ENCODE measurements at places on chromosomes 1 and 21.

GRCh38 chr21:35585878-35586277 is 474.4 kb downstream of the SETD4 start:
- no peak for DNase-seq

DNA sequence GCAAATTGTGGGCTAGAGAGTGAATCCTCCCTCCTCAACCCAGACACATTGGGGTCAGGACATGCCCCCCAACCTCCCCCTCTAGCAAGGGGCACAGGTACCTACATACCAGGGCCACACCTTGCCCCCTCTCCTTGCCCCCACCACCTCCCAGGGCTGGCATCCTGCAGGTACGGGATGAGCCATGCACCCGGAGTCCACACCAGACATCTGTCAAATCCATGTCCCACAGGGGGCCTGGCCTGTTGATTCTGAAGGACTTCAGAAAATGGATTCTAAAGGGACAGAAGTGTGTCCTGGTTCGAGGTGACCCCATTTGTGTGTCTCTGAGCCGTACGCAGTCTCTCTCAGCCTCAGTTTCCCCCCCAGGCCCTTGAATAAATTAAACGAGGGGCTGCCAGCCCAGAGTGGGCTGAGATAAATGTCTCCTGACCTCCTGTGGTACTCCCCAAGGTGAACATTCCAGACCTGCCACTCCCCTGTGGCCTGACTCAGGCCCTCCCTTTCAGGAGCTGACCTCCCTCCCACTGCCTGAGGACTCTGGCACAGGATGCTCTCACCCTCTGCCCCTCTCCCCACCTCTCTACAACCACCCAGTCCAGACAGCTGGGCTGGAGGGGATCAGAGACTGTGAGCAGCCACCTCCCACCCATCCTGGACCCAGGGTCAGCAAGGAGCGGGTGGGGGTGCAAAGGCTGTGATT is 94.5 kb downstream of the EPHB2 start:
- DNase-seq, result no peak

GRCh38 chr1:197948926-197949899 is 32.0 kb downstream of the LHX9 start:
- no peak for DNase-seq

DNA sequence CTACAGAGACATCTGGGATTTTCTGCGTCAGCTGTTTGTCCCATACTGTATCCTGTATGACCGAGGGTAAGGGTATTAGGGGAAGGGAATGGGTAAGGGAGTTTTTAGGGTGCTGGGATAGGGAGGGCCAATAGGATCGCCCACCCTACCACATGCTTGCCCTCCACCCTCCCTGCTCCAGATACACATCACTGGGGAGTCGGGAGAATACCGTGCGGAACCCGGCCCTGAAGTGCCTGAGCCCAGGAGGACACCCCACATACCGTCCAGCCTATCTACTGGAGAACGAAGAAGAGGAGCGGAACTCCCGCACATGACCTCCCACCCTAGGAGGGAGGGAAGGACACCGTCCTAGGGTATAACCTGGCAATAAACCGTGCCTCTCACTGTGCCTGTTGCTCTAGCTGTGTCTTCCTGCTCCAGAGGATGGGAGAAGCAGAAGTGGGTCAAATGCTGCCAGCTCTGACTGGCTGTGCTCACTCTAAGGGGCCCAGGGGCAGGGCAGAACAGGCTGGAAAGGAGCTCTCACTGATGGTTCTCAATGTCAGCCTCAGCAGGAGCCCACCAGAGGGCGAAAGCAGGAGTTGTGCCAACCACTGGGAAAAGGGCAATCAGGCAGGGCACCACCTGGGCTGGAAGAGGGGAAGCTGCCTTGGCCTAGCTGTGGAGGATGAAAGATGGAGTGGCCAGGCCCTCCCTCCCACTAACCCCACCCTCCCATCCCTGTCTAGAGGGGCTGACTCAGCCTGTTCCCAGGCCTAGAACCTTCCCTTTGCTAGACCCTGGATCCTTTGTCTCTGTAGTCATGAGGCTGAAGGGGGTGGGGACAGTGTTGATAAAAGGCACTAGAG is 440 bp upstream of the LENEP start:
- DNase-seq, result no peak

DNA sequence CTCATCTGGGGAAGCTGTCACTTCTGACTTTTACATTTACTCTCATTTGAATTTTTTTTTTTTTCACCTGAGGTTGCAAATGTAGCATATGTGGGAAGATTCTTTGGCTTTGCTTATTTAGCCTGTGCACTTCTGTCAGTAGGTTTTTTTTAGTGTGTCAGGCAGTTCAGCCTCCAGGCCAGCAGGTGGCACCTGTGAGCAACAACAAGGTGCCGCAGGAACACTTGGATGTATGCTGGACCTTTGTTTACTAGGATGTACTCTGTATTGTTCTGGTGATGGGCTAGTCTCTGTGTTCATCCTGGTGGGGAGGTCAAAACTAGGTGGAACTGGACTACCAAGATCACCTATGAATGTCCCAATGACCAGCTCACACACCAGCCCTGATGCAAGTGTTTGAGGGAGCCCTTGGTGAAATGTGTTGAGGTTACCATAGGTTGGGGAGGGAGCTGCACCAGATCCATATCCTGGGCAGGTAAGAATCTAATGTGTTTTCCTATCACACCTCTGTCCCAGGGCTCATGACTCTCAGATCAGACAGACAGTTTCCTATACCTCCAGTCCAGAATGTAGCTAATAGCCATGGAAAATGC is 618.2 kb downstream of the BRINP3 start:
- DNase-seq, result no peak

DNA sequence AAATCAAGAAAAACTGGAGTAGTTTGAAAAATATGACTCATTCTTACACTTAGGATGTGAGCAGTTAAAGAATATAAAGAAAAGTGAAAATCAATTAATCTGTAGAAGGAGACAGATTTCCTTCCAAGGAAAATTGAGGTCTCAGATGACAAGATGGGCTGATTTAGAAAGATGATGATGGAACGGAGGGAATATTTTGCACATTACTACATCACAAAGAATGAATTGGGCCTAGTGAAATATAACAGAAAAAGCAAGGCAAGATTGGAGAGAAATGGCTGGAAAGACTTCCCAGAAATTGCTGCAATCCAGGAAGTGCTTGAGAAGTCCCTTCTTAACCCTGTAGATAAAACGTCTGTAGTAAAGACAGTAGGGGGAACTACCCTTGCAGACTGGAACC is 169.1 kb upstream of the SYT6 start:
- DNase-seq, result no peak

DNA sequence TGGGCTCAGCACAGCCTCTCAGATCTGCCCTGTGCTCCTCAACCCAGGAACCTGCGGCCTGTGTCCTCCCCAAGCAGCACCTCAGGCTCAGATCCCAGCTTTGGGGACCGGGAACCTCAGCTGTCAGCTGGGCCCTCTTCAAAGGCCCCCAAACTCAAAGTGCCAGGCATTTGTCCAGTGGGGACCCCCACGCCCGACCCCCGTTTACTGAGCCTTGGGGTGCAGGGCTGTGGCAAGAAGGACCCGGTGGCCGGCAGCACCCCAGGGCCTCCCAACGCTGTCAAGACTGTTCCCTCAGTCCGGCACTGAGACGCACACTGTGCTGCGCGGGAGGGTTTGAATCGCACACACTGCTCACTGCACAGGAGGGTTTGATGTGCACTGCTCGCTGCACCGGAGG is 35.0 kb downstream of the MORN1 start:
- no peak for DNase-seq

DNA sequence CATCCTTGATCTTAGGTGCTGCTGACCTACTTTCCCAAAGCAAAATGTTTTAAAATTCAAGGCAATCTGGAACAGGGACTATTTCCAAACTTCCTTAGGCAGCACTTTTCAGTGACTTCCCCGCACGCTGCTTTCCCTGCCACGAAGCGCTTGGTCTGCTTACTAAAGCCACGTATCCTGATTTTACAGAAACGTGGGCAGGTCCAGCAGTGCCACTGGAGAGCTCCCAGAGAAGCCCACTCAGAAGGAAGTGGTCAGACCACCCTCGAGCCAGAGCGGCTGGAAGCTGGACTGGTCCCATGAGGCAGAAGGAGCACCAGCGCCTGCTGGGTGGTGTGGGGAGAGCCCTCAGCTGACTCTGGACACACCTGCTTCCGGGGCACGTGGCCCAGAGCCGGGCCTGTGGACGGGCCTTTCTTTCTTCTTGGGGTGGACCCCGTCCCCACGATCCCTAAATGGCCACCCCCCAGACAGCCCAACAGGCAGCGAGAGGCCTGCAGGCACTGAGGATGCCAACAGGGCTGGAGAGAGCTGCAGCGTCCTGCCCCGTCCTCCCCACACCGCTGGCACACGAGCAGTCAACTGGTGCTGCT is 23.2 kb downstream of the PTTG1IP start:
- DNase-seq, result no peak

- DNase-seq, result no peak
Measured at GRCh38 chr1:175072099-175072951, 4.7 kb downstream of the TNN start.

GRCh38 chr1:206685334-206685768 is 646 bp downstream of the MAPKAPK2 start:
- no peak for DNase-seq

DNA sequence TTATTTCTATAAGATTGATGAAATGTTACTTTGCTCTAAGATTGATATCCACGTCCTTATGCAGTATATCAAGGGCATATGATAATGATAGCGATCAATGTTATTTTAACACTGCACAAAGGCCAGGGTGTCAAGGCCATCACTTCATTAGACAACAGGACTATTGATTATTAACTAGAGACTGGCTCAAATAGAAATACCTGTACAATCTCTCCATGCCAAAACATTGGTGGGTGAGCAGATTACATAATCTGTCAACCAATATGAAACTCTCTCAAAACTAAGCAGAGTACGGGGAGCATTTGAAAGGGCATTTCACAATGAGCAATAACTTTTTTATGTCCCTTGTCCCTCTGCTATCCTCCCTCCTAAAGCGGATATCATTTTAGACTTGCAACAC is 566.5 kb upstream of the PKN2 start:
- no peak for DNase-seq

DNA sequence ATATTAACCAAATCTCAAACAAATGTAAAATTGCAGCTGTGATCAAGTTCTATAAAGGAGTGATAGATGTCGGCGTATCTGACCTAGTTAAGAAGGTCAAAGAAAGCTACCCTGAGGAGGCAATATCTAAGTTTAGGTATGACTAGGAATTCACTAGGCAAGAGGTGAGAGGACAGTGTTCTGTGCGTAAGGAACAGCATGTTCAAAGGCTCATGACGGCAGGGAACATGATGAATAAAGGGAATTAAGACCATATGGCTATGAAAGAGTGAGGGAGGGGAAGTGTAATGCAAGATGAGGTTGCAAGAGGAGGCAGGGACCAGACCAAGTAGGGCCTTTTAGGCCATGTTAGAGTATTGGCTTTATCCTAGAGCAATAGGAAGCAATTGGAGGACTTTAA is 8.6 kb downstream of the LIX1L start:
- no peak for DNase-seq

- no peak for DNase-seq
Measured at GRCh38 chr1:93666613-93667384, 14.8 kb downstream of the BCAR3 start.

DNA sequence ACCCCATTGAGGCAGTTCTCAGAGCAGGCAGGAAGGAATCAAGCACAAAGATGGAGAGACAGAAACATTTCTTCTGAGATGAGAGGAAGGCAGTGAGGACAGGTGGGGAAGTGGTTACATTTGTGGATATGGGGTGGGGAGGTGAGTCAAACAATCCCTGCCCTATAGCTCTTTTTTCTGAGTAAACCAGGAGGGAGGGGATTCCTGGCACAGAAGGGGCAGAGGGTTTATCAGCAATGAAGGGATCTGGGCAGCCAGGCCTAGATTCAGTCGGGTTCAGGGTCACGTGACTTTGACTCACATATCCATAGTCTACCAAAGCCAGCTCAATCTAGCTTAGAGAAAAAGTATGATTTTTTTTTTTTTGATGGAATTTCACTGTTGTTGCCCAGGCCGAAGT is 15.7 kb upstream of the PHC2 start:
- no peak for DNase-seq

GRCh38 chr1:206503591-206504362 is 3.6 kb upstream of the RASSF5 start:
- DNase-seq, result no peak

GRCh38 chr1:185632659-185633423 is 101.3 kb upstream of the HMCN1 start:
- DNase-seq, result no peak

GRCh38 chr1:61287014-61287413 is 204.7 kb downstream of the NFIA start:
- no peak for DNase-seq

DNA sequence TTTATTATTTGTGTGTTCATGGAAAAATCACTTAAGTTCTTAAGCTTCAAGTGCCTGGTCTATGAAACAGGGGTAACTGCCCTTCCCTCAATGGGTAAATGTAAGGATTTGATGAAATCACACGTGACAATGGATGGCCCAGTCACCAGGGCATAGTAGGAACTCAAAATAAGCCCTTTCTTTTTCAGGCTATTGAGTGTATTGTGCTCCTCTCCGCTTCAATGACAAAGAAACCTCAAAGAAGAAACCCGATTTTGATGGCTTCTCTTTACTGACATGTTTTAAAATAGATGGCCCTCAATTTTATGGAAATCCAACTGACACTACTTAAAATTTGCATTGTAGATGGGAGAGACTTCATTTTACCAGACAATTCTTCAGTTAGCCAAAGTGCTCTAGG is 543.5 kb downstream of the OMA1 start:
- no peak for DNase-seq

DNA sequence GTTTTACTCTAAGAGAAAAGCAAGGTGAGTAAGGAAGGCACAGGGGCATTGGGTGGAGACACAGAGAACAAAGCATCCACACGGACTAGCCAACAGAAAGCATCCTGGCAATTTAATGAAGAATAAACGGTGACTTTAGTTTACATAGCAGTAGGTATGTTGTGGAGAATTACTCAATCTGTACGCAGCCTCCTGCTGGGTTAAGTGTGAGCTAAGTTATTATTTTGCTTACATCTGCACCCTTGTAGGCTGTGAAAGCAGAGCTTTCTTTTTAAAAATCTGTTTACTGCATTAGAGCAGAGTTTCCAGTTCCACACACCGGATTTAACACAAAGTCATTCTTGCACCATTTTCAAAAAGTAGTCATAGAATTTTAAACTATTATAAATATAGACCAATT is 144.5 kb downstream of the AKT3 start:
- DNase-seq, result no peak

All from stimulated activated CD8-positive, alpha-beta memory T cell treated with anti-CD3 and anti-CD28 coated beads, Interleukin-15, amount 100 ng/mL, for 4 hours (primary cell).